ENCODE measurements at places on chromosomes 12 and 14.

DNA sequence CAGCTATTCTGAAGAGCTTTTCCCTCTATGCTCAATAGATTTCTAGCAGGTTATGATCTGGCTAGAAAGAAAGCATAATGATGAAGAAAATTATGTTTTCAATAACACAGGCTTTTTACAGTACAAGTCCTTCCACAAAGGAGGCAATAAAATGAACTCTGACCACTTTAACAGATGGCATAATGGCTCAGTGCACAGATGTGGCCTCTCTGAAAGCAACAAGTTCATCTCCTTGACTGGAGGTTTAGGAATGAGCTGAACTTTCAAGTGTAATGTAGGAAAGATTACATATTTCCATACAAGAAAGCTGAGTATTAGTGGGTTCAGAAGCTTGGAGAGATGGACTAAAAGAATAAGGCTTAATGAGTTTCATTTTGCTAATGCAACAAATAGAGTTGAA, 147.4 kb downstream of the EFCAB11 start:
- DNase-seq: no peak

GRCh38 chr12:81974762-81975161, 215.6 kb upstream of the PPFIA2 start:
- no peak for DNase-seq

- no peak for DNase-seq
Measured at GRCh38 chr12:47094804-47095203, 15.0 kb upstream of the AMIGO2 start.

DNA sequence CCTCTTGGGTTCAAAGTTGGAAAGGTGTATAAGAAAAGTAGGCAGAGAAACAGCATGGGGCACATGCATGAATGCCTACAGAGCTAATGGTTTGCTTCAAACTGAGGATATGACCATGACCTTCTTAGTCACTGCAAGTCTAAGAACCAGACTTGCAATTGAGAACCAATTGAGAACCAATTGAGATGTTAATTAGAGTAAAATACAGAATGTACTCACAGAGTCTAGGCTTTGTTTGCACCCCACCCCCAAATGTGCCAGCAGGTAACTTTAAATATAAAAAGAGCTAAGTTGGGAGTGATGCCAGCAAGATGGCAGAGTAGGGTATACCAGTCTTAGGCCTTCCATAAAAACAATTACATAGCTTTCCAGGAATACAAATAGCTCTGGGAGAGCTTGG, 227.3 kb upstream of the ALG10 start:
- no peak for DNase-seq

DNA sequence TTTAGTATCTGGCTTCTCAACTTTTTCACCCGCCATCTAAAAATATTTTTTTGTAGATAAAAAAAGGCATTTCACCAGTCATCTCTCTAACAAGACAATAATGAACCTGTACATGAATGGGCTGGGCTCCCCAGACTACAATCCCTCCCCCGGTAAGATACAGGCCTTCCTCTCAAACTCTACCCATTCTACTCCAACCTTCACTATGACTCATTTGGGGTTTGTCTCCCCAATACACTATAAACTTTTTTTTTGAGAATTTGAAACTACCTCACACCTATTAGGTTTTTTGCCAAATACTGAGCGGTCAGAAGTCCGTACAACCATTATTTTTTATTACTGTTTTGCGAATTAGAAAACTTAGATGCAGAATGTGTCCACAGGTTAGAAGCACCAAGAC, 784 bp downstream of the RPL6 start:
- DNase-seq: no peak

Measured in fibroblast of upper back skin (primary cell).